ENCODE measurements at places on chromosomes 1 and 21.

GRCh38 chr21:27557356-27557755 is 590.5 kb upstream of the ADAMTS5 start:
- DNase-seq, result no peak

DNA sequence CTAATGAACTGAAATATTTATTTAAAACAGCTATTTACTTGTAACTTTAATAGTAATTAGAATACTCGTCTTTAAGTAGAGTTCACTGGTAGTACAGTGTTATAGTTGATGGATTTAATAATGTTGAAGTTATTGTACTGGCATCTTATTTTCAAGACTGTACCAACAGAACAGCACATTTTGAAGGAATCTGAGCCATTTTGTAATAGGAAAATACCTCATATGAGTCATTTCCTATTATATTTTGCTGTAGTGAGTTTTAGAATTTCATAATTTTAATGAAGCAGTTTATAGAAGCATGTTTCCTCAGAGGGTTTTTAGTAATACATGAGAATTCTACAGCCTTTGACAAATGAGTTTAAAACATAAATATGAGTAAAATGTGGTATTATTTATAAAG is 258.3 kb downstream of the OLFM3 start:
- no peak for DNase-seq

DNA sequence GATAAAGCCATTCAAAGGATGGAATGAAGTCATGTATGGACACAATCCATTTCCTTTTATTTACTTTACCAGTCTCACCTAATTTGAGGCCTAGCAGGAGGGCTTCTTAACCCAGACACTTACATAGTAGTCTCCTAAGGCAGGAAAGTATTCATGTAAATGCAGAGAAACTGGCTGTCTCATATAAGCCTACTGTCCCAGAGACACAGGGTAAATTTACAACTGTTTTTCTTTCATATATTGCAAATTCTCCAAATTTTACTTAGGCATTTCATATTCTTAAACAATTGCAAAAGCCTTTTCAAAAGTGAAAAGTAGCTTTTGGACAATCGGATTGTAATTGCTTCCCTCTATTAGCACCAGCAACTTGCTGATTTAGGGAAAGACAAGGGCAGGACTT is 29.9 kb downstream of the SPAG17 start:
- no peak for DNase-seq

DNA sequence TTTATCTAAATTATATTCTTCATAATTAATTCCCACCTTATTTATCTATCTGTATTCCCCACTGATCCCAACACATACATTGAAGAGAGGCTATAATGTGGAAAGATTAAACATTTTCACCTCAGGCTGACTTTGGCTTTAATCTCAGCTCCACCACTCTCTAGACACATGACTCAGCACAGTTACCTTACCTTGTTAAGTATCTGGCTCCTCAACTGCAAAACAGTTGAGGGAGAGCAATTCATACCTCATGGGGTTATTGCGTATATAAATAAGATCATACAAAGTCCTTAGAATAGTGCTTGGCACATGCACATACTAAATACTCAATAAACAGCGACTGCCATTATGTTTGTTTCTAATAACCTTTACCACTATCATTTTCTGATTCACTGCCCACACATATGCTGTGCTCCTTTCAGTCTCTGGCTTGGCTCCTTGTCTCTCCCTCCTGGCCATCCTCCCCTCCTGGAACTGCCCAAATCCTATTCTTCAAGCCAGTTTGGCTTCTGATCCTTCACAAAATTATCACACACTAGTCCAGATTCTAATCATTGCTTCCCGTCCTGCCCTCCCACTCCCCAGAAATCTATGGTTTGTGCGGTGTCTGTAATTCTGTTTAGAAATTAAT is 50.1 kb downstream of the BCL9 start:
- DNase-seq, result no peak

GRCh38 chr1:86441581-86441980 is 17.6 kb downstream of the CLCA2 start:
- no peak for DNase-seq

DNA sequence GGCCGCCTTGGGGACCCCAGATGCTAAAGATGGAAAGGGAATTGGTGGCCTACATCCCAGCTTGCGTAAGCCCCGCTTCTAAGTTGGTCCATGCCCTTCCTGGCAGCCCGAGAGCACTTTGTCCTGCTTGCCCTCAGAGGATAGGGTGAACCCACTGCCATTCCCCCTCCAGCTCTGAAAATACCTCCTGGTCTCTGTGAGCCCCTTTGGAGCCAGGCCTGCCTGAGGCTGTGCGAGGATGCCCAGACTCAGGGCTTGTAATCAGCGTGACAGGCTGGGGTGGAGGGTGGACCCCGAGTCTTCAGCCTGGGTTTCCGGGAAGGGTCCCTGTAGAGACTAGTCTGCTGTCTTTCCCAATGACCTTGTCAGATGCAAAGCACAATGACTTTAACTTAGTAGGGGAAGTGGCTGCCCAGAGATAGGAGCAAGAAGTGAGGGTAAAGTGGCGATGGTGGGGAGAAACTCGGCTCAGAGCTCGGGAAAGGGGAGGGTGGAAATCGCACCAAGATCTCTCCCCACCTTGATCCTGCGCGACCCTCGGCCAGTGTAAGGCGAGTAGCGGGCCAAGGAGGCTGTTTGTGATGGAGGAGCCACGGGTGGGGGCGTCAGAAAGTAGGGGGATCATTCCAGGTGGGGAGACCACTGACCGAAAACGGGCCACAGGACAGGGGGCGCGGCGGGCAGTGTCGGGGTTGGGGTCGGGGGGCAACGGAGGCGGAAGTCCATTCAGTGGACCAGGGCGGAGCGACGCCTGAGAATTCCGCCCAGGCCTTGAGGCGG is 2.7 kb upstream of the HES3 start:
- no peak for DNase-seq

DNA sequence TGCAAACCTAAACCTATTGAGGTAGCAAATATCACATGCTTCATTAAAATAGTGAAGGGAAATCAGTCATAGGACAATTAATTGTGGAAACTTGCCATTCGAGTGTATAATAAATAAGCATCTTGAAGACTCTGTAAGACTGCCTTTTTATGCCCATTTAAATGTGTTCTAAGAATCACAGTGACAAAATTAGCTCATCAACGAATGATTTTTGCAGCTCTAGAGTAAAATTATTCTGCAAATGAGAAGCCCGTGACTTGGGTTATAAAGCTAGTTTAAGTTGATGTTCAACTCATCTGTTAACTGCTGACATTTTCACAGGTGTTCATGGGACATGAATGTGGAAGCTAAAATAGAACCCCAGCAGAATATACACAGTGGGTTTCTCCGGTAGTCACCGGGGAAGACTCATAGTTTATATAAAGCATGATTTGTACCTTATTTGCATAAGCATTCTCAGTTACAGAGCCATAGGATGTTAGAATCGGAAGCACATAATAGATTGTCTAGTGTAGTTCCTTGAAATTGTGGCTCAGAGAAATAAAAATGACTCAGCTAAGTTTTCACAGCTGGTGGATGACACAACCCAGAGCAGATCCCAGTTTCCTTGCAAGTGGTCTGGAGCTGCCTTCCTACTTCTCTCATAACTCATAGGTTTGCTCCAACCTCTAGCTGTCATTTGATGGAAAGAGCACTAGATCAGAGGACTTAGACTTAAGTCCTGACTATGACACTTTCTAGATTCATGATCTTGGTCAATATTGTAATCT is 107.3 kb downstream of the UCHL5 start:
- no peak for DNase-seq

DNA sequence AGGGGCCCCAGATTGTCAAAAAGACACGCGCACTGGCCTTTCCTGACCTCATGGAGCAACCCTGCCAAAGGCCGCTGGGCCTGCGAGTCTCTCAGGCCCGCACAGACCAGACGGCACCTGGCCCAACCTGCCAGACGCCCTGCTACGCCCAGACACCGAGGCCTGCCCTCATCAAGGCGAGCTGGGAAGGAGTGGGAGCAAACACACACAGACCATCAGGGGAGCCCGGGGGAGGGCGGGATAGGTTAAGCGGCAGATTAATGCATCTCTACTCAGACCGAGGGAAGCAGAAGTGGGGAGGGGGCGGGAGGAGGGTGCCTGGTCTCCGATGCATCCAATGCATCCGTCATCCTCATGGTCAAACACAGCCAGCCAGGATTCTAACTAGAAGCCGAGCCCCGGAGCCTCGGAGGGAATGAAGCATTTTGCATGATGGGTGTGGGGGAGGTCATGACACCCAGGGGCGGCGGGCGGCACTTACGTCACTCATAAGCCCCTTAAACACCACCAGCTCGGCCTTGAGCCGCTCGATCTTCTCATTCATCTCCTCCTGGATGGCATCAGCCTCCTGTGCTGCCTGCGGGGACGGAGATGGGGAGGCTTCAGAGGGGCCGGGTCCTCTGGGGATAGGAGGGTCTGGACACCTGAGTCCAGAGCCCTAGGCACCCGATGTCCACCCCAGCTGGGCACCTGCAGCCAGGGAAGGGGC is 17.0 kb upstream of the ALDH4A1 start:
- DNase-seq, result no peak

DNA sequence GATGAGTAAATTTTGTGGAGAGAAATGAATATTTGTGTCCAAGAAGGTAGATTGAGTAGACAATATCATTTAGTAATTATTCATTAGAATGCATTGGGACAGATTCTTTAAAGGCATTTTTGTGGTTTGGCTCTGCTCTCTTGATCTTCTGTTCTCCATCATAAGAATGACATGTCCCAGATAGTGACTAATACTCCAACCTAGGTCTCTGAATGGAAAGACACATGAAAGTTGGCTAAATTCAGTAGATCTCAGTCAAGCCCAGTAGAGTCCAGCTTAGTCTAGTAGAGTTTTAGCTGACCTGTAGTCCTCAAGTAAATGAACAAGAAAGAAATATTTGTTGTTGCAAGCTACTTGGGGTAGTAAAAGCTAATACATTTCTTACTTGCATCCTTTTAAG is 61.8 kb upstream of the DNAH14 start:
- DNase-seq, result no peak

DNA sequence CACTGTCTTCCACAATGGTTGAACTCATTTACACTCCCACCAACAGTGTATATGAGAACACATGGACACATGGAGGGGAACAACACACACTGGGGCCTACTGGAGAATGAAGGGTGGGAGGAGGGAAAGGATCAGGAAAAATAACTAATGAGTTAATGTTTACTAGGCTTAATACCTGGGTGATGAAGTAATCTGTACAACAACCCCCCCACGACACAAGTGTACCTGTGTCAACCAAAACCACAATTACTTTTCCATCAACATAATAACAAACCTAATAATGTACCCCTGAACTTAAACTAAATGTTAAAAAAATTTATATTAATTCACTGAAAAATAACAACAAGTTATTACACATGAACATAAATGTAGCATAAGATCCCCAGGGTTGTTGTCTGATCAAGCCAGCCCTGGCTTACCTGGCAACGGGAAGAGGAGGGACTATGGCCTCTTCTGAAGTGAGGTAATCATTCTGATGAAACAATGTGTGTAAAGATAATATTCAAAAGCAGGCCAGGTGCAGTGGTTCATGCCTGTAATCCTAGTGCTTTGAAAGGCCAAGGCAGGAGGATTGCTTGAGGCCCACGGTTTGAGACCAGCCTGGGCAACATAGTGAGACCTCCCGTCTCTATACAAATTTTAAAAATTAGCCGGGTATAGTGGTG is 40.8 kb upstream of the HEATR1 start:
- DNase-seq, result no peak

DNA sequence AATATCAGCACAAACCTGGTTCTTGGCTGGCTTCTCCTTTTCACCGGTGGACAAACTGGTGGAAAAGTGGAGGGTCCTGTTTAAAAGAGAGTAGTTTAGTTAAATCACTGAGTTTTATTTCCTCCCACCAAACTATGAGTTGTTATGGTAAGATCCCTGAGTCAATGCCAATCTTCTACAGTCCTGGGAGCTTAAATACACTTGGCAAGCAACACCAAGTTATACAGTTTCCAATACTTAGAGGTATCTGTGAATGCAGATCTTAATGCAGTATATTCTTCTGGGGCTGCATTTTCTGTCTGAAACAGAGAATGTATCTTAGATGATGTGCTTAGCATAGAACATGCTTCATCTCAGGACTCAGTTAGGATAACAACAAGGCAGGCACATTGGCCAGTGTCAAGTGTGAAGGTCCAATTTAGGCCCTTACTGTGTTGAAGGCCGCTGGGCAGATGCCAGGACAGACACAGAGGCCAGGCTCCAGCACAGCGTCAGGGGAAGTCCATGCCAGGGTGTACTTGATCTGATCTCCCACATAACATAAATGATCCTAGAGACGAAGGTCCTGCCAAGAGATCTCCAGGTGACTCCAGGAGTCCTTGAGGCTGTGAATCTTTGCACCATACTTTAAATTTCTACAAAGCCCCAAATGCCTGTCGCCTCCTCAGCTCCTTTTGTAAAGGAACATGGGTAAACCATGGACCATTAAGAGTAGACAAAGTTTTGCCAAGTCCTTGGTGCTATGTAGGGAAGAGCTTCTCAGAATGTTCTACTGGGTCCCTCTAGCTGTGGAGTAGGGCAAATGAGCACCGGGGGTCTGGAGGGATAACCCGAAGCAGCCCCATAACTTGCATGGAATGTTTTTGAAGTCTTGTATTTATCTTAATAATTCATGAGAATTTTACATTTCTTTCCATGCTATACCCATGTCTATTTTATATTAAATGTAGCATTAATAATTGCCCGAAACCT is 76.8 kb downstream of the KCNJ15 start:
- DNase-seq, result no peak

- peak; percentile 19 for DNase-seq
These were observed 162.5 kb upstream of the SGIP1 start for GRCh38 chr1:66371233-66372005.

GRCh38 chr1:217343907-217344306 is 287.0 kb downstream of the GPATCH2 start:
- no peak for DNase-seq

DNA sequence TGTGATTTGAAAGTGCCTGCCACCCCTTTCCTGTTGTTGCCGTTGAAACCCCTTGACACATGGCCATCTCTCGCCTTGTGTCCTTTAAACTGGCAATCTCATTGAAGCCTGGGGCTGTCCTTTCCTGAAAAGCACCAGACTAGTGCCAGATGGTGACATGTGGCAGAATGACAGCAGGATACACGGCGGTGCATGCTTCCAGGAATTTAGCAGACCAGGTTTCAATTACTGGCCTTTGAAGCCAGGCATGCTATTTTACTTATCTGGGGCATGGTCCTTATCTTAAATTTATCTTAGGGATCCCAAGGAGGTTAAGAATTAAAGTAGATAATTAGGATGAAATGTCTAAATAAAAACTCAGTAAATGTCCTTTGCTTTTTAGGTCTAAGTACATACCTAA is 15.2 kb downstream of the PLPPR4 start:
- no peak for DNase-seq

DNA sequence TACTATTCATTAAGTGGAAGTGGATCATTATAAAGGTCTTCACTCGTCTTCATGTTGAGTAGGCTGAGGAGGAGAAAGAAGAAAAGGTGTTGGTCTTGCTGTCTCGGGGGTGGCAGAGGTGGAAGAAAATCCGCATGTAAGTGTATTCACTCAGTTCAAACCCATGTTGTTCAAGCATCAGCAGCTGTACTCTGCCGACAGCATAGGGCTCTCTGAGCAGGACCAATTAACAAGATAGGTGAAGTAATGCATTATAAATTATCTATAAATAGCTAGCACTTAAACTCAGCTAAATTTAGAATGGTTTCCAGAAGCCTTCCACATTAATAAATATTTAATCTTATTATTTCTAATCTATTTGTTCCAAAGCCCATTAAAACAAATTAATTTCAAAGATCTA is 116.8 kb downstream of the RGS2 start:
- DNase-seq, result no peak

- no peak for DNase-seq
These were observed 206.9 kb downstream of the LMO4 start for GRCh38 chr1:87535551-87535950.
